ENCODE measurements at places on chromosomes 2 and 18.

DNA sequence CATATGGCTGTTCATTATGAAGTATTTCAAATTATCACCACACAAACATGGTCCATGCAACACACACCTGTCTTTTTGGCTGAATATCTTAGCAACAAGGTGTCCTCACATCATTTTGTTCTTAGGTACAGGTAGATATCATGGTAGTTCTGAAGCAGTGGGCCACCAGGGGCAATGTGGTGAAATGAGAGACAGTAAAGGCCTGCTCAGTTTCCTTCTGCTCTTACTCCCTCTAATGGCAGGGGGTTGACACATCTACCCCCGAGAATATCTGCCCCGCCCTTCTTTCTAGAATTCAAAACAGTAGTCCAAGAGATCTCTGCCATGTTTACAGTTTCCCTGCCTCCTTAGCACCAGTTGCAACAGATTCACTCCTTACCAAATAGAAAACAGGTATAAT lies 147.0 kb upstream of the KLHL14 start:
- DNase-seq, result no peak

DNA sequence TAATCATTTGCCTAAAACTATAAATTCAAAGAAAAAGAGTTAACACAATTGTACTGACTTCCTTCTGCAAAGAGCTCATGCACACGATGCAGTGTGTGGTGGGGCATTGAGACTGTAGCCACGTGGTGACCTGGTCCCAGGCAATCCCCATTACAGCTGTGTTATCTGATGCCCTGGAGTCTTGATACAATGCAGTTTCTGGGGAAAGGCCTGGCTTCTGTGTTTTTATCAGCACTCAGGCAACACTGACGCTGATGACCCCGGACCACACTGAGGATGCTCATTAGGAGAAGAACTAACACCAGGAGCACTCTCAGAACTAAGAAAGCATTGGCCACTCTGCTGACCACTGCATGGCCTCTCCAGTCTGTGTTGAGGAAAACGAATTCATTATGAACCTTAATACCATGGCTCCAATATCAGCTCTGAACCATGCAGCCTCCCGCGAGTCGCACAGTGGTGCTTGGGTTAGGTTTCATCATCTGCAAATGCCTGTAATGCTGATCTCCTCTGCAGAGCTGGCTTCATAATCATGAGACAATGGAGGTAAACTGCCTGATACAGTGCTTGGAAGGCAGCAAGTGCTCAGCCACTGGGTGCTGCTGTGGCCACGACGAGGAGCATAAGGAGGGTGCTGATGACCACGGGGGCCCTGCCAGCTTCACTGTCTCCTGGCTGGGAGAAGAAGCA lies 218.5 kb downstream of the MYT1L start:
- no peak for DNase-seq

GRCh38 chr2:37149626-37150322 lies 7.0 kb downstream of the EIF2AK2 start:
- no peak for DNase-seq

- DNase-seq, result no peak
Observed at GRCh38 chr2:95091885-95092555, 29.6 kb downstream of the MRPS5 start.

- DNase-seq, result no peak
Observed at GRCh38 chr2:216636551-216637450, 3.6 kb downstream of the IGFBP2 start.

DNA sequence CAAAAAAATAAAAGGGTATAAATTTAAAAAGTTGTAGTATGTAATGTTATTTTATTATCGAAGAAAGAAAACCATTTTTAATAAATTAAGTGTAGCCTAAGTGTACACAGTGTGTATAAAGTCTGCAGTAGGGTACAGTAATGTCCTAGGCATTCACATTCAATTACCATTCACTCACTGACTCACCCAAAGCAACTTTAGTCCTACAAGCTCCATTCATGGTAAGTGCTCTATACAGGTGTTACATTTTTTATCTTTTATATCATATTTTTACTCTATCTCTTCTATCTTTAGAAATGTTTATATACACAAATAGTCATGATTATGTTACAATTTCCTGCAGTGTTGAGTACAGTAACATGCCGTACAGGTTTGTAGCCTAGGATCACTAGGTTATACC lies 59.5 kb downstream of the RABL2A start:
- DNase-seq, result no peak

DNA sequence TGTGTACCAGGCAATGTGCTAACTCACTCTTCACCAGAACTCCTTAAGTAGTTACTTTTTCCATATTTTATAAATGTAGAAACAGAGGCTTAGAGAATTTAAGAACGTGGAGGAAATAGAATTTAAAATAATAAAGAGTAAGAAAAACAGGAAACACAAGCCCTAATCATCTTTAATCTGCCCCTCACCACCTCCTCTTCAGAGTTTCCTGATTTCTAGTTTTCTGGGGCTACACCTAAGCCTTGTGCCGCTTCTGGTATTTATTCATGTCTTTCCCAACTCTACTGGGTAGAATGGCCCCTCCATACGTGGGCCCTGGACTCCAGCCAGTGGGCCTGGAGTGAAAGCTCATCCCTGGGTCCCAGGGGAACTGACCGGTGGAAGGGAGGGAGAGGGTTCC lies 85.4 kb downstream of the RTN4 start:
- no peak for DNase-seq

- DNase-seq, result no peak
Observed at GRCh38 chr2:165499131-165499530, 29.6 kb downstream of the CSRNP3 start.

GRCh38 chr2:15094161-15094560 lies 461.6 kb downstream of the LRATD1 start:
- no peak for DNase-seq

DNA sequence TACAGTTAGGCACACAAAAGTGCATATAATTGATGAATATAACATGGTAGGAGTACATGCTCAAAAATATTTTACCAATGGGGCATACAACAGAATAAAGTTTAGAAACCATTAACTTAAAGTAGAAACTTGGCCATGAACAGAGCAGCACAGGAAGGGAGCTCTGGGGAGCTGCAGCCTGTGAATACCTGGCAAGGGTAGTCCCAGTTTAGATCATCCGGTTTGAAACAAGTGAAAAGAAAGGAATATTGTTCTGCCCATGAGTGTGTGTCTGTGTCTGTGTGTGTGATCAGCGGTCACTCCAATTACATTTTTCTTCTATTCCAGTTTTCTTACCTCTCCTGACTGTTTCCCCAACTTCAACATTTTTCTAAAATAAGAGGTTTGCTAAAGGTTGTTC lies 233.0 kb downstream of the ALK start:
- DNase-seq, result no peak

GRCh38 chr2:41851554-41851953 lies 196.3 kb upstream of the PKDCC start:
- DNase-seq, result no peak

GRCh38 chr2:70420143-70420542 lies 118.3 kb upstream of the FAM136A start:
- DNase-seq, result no peak

- DNase-seq, result no peak
Observed at GRCh38 chr2:109217362-109218086, 88.5 kb downstream of the SH3RF3 start.

DNA sequence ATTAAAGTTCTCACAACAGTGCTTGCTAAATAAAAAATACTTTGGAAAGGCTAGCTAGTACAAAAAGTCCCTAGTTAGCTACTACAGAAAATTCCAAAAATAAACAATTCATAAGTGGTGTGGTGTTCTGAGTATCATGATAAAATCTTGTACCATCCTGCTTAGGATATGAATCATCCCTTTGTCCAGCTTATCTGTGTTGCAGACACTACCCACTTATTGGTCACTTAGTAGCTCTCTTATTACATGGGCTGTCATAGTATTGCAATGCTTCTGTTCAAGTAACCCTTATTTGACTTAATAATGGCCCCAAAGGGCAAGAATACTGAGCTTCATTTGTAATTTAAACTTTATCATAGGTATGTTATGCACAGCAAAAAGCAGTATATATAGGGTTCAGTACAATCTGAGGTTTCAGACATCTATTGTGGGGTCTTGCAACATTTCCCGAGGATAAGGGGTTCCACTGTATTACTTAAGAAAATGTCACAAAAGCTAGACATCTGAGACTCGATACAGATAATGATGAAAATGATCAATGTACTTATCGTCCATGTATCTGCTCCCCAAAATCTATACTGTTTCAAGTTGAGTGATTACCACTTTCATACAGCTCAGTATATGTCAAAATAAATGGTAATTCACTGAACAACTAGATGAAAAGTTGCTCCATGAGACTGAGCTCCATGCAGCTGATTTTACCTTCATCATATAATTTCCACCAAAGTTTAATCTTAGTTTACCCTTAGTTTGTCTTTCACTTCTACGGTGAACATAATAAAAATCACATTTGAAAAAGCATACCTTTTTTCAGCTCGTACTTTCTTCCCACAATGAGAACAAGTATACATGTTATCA lies 93.8 kb downstream of the C2orf74 start:
- DNase-seq, result no peak

- DNase-seq, result no peak
Observed at GRCh38 chr2:233209533-233210171, 41.8 kb upstream of the ATG16L1 start.

DNA sequence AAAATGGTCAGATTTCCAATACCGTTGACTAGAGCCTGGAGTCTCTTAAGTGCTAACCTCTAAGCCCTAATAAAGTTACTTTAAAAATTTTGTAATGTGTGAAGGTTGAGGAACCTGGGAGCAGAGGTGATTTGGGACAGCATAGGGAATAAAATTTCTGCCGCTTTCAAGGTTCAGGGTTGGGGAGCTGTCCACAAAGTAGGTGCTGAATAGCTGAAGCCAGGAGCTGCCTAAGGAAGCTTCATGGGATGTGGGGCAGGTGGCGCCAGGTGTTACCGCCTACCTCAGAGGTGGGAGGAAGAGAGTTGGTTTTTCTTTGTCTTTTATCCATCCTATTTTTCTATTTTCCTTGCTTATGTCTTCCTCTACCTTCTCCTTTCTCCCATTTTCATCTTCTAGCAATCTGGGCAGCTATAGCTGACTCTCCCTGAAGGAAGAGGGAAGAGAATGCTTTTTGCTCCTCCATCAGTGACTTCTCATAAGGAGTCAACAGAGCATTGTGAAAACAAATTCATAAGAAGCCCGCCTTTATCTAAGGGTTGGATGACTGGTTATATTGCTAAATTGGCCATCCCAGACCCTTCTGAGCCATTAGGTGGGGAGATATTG lies 178.7 kb downstream of the CLIP4 start:
- no peak for DNase-seq

GRCh38 chr2:130899306-130899705 lies 62.6 kb downstream of the ARHGEF4 start:
- DNase-seq, result no peak

DNA sequence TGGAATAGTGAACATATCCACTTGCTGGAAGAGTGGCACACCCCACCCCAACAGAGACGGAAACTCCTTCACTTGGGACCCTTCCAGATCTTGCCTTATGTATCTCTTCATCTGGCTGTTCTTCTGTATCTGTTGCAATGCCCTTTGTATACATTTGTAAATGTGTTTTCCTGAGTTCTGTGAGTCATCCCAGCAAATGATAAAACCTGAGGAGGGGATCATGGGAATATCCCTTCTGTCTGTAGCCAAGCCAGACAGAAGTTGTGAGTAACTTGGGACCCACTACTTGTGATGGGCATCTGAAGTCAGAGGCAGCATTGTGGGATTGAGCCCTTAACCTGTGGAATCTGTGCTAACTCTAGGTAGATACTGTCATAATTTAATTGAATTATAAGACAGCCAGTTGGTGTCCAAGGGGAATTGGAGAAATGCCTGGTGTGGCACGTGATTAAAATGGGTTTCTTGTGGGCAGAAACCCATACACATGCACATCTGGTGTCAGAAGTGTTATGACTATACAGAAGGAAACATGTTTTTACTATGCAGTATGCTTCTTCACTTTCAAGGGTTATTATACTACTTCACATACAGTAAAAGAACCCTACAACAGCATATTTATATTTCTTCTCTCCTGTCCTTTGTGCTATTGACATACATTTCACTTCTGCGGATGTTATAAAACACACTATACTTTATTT lies 32.3 kb upstream of the TMEM247 start:
- DNase-seq, result no peak

GRCh38 chr2:197358931-197359330 lies 48.4 kb upstream of the ANKRD44 start:
- DNase-seq, result no peak

- no peak for DNase-seq
Observed at GRCh38 chr2:150729495-150729955, 242.1 kb upstream of the RND3 start.

DNA sequence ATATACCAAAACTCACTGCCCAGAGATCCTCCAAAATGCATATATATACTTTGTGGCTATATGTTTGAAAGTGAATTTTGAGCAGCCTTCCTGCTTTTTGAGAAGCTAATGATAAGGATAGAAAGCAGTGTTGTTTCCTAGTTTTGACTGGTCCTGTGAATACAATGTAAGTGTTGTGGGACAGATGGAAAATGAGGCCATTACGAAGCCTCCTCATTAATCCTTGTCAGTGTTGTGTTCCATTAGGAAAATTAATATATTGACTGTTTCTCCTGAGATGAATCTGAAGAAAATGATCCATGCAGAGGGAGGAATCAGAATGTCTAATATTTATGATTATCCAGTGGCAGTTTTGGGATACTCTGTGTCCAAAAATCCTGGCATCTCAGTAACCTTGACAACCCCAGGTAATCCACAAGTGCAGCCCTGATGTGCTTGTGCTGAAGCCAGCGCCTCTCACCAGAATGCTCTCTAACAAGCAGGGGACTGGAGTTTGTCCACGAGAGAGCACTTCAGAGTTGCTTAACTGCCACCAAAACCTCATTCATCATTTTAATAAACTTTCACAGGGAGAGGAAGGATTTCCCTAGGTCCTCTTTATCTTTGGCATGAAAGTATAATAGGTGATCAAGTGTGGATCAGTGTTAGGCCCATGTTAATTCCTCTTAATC lies 418.6 kb downstream of the CMPK2 start:
- DNase-seq, result no peak
